ENCODE measurements at places on chromosomes 2 and 18.

DNA sequence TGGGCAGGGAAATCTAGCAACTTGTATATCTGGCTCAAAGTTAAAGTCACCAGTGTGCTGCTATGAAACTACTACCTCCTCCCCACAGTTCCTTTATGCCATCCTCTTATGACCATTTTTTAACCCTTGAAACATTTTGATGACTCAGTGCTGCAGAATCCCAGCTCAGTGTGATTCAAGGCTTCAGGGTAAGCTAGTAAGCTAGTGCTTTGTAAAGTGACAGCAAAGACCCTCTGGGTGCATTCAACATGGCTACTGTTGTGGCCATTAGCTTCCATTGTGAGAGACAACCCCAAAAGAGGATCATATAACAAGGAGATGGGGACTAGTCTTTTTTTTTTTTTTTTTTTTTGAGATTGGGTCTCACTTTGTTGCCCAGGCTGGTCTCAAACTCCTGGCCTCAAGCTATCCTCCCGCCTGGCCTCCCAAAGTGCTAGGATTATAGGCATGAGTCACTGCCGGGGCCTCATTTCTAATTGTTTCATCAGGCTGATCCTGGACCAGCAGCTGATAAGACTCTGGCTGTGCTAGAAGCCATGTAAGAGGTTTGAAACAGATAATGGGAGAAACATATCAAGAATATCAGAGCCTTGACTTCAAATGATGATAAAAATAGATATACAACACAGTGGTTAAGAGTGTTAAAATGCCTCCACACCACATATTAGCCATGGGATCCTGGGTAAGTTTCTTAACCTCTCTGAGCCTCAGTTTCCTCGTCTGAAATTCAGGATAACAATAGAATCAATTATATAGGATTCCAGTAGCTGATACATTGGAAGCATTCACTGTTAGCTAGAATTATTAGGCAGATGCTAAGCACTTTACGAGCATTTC lies 65.7 kb upstream of the RTN4 start:
- no peak for DNase-seq

- peak; percentile 10 for DNase-seq
Observed at GRCh38 chr2:64283641-64284361, 139.6 kb upstream of the PELI1 start.

DNA sequence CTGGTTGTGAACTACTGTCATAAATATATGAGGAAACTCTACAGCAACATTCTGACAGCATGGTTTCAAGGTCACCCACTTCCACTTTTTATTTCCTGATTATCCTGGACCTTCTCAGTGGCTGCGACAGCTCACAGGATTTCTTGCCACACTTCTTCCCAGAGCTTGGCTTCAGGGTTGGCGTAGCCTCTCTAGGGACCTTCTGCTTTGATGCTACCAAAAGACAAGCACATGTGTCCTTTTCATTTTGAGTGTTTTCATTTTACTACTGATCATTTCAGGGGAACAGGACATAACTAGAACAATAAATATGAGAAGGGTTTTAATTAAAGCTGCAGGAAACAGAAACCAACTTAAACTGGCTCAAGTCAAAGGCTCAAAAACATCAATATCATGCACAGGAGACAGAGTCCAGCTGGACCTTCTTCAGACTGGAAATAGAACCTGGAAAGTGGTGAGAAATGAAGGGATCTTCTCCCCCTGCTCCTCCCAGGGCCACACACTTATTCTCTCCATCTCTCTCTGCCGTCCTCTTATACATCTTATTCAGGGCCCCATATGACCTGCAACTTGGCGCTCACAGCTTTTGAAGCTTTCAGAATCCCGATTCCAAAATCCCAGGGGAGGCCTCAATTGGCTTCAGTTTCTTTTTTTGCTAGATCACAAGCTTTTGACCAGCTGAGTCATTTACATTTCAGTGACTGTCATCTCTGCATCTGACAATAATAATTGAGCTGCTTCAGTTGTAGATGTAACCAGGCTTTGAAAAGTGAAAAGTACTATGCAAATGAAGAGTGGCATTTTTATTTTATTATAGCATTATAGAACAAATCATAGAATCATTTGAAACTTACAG lies 9.7 kb downstream of the VIT start:
- DNase-seq: no peak

GRCh38 chr2:4272261-4272858 lies 569.0 kb downstream of the DCDC2C start:
- no peak for DNase-seq

DNA sequence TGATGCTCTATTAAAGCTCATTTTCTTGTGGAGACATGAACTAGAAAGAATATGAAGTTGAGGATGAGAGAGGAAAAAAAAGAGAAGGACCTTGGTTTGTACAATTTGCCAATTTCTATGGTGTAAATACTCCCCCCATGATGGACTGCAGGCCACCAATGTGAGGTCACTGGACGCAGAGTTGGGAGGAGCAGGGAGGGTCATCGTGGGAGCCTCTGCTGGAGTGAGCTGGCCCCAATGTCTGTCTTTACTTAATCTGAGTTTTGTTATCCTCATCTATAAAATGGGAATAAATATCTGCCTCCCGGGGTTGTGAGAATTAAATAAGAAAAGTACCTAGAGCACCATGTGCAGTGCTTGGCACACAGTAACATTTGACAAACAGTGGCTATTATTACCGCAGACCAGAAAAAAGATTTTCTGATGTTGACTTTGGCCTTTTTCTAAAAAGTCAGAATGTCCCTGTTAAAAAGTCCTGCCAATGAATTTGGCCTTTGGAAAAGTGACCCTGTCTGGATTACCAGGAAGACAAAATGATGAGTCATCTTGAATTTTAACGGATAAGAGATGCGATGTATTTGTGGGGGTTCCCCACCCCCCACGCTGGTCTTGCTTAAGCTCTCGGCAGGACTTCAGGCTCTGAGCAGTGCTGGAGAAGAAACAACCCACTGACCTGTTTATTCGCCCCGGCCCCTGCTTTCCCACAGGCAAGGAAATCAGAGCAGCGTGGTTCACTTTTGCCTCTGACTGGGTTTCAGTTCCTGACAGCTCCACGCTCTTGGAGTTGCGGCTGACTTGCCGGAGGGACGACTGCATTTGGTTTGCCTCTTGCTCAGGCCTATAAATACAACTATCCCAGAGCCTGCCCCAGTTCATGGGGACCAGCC lies 50.3 kb upstream of the FOSL2 start:
- DNase-seq: no peak

- DNase-seq: no peak
Observed at GRCh38 chr2:237585590-237586221, 4.8 kb downstream of the RAB17 start.

DNA sequence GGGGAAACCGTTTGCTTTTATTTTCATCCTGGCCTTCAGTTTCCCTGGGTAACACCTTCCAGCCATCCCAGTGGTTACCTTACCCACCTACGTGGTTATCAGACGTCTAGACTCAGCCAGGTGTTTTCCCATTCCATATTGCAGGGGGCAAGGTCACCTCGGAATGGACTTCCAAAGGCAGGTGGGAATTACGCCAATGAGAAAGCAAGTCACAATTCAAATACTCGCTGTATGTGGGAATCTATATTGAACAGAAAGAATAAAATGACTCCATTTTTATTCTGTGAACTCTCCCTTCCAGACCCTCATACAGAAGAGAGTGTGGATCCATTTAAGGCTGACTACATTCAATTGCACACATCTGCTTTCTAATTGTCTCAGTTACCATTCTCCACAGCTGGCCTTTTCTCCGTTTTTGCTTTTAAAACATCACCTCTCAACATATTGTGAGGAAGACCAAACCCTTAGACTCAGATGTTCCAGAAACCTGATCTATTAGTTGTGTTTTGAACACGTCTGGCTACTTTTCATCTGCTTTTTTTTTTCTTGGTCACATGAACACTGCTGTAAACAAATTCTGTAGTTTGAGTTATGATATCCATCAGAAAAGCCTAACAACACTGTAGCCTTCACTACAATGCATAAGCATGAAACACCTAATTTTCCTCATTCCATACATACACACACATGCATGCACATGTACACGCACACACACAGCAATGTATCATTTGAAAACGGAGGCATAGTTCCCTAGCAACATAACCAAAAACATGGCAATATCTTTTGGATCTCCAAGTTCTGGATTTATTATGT lies 59.8 kb downstream of the BCL2 start:
- DNase-seq: no peak

- DNase-seq: no peak
Observed at GRCh38 chr2:225841314-225841713, 441.8 kb downstream of the NYAP2 start.

GRCh38 chr2:229780856-229781773 lies 66.8 kb upstream of the DNER start:
- DNase-seq: no peak

GRCh38 chr2:240888890-240889573 lies 6.9 kb downstream of the MAB21L4 start:
- DNase-seq: no peak

DNA sequence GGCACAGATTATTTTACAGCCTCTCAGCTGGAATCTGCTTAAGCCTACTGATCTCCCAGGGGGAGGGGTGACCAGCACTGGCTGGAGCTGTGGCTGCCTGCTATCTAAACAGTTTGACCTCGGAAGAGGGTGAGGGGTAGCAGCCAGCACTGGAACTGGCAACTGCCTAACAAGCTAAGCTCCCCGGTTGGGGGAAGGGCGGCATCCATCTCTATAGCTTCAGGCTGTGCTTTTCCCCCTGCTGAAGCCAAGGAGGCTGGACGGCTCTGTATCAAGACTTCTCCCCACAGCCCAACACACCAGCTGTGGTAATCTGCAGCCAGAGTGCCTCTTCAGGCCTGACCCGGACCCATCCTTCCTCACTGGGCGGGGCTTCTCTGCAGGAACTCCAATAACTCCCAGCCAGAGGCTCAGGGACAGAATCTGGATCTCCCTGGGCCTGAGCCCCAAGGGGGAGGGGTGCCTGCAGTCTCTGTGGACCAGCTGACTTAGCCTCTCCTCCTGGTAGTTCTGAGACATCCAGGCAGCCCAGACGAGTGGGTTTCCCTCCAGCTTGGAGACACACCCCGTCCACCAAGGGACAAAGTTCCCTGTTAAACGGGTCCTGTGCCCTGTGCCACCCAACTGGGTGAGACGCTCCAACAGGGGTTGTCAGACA lies 560.2 kb downstream of the LRP1B start:
- DNase-seq: no peak

DNA sequence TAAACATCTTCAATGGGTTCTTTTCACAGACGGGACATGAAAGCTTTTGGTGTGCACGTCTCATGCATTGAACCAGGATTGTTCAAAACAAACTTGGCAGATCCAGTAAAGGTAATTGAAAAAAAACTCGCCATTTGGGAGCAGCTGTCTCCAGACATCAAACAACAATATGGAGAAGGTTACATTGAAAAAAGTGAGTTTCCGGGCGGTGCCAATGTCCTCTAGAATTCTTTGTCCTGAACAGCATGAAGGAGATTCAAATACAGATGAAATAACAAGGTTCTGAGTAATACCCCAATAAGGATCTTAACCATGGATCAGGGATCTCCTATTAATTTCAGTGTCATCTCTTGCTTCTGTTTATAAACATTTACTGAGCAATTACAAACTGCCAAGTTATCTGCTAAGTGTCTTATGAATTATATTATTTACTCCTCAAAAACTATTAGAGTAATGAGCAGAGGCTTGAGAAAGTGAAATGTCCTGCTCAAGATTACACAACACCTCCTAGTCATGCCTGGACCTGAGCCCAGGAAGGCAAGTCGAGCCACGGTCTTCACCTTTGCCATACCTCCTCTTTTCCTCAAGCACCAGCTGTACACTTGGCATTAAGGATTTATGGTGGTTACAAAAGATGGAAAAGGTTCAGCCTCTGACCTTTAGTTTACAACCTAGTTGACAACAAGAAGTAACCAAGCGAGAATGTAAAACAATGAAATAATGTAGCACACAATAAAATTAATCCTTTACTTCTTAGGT lies 22.6 kb downstream of the DHRS9 start:
- no peak for DNase-seq

GRCh38 chr2:96816836-96817702 lies 1.0 kb downstream of the CNNM3 start:
- no peak for DNase-seq

- DNase-seq: no peak
Observed at GRCh38 chr2:25401307-25402026, 59.7 kb upstream of the DNMT3A start.

GRCh38 chr2:56522605-56523089 lies 338.9 kb downstream of the CCDC85A start:
- no peak for DNase-seq

DNA sequence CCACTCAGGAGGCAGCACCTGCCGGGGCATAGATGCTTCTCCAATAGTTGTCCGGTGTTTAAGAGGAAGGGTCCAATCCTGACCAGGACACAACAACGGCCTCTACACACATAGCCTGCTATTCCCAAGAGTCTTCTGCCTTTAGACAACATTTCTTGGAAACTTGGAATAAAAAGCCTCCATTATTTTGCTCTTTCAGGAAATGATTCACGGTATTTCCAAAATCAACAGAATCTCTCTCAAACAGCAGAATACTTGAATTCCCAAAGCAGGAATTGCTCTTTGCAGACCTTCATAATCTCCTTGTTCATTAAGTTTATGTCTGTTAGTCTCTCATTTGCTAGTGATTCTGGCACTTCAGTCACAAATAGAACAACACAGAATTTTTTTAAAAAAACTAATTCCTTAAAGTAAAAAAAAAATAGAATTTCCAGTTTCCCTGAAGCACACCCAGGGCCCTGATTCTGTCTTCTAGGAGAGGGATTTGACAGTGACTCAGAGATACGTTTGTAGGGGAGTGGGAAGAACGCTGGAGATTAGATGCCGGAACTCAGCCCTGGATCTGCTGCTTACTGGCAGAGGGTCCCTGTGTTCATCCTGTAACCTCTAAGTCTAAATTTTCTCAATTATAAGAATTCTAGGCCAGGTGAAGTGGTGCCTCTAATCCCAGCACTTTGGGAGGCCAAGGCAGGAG lies 74.7 kb downstream of the NAB1 start:
- DNase-seq: no peak

DNA sequence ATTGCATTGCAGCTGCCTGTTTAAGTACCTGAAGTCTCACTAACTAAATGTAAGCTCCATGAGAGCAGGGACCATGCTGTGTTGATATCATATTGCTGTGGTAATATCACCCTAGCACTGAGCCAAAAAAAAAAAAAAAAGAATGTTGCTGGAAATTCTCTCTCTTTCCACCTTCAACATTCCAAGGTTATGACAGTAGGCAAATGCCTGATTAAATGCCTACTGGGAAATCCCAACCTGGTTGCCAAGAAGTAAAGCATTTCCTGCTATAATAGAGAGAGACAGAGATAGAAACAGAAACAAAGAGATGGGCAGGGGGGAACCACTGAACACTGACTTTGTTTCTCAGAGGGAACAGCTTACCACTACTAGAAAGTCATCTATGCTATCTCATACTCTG lies 1604.2 kb downstream of the LRP1B start:
- no peak for DNase-seq

DNA sequence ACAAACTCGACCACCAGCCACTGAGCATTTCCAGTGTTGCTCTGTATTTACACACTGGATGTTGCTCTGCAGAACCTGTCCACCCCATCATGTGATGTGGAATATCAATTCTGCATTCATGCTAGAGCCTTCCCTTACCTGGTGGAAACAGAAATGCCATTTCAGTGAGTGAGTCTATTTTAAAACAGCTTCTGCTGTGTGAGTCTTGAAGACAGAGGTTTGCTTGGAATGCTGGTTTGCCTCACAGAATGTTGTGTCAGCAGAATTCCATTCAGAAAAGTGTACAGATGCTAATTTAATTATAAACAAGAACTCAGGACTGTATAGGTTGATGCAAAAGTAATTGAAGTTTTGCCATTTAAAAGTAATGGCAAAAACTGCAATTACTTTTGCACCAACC lies 118.3 kb downstream of the MAP3K20 start:
- no peak for DNase-seq

Measured in activated gamma-delta T cell treated with Interleukin-2 at 50 U/mL for 16 hours (primary cell).